Activated naive CD8-positive, alpha-beta T cell treated with anti-CD3 and anti-CD28 coated beads, Interleukin-2, amount 10 ng/mL, durations not matched to agents 7 days and 5 days (primary cell): ENCODE measurements at places on chromosomes 1 and 21. TPM values are rescaled to one million over a fixed set of nuclear protein-coding genes. Genes with fewer than 3 reads are reported as not detected.

The TEDDM1 gene
- total RNA-seq: not detected

The OR2L13 gene
- not detected for total RNA-seq

GRCh38 chr1:62790716-62791115, 6.8 kb downstream of the ATG4C start:
- no peak for DNase-seq
- peaks cover 11% of the 10 kb centered on the region for H3K4me1 ChIP-seq
- H3K27ac ChIP-seq: no peak overlapping the region
- peaks cover 3% of the 10 kb centered on the region for H3K36me3 ChIP-seq
- H3K4me3 ChIP-seq: no peak overlapping the region

DNA sequence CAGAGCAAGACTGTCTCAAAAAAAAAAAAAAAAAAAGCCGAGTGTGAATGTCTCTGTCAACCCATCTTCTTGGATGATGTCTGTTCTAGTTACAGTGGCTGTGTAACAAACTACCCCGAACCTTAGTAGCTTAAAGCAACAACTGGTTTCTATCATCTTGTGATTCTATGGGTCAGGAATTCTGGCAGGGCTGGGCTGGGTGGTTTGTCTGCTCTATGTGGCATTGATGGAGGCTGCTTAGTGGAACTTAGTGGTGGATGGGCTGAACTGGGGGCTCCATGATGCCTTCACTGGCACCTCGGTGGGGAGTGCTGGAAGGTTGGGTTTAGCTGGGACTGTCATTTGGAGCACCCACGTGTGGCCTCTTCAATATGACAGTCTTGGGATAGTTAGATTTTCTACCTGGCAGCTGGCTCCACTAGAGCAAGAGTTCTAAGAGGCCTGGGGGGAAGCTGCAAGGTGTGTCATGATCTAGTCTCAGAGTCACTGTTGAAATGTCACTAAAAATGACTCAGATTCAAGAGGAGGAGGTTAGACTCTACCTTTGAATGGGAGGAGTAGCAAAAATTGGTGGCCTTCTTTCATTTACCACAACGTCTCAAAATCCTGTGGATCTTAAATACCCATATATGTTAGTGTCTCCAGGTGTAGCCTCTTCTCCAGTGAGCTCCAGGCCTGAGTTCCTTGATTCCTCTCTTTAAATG, 18.6 kb downstream of the ACOT11 start:
- peaks cover 6% of the 10 kb centered on the region for H3K4me1 ChIP-seq
- no peaks in the 10 kb centered on the region for H3K36me3 ChIP-seq
- H3K4me3 ChIP-seq: no peak overlapping the region
- H3K27me3 ChIP-seq: no peaks in the 10 kb centered on the region

DNA sequence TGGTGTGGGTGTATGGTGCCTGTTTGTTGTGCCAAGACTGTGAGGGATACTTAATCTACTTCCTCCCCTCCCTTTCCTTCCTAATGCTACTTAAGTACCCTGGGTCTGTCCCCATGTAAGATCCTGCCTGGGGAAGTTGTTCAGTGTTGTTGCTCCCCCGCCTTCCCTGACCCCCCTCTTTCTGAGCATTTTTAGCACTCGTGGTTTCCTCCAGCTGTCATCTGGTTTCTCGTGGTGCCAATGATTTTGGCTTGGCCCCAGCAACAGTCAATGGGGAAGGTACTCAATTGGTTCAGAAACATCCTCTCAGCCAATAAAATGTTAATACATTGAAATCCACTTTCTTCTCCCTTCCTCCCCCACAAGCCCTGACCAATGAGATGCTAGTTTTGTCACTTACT, 8.0 kb upstream of the B4GALT3 start:
- H3K4me1 ChIP-seq: peaks cover 64% of the 10 kb centered on the region
- peak; percentile 63 for DNase-seq
- H3K4me3 ChIP-seq: peak overlapping the region; percentile 72

DNA sequence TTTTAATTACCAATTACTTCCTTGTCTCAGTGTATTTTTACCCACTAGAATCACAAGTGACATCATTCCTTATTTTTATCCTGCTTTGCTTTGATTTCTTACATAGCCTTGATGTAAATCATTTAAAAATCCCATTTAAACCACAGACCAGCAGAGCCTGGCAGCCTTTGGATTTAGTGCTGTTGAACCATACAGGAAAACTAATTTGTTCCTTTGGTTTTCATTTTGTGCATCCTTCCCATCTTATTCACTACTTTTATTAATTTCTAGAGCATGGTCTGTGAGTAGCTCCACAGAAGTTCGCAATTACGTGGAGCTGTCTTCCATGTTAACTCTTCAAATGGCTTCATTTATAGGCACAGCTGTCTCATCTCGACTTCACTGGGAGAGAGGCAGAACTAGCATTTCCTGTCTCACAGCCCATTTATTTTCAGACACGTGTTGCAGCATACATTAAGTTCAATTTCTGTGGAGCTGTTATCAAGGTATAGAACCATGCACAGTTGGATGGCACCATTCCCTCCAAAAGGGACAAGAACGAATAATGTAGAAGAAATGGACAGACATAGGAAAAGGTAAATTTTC, 235.3 kb downstream of the MRPL39 start:
- peaks cover under 1% of the 10 kb centered on the region for H3K4me1 ChIP-seq
- no peaks in the 10 kb centered on the region for H3K36me3 ChIP-seq
- no peak overlapping the region for H3K4me3 ChIP-seq

- peaks cover 20% of the 10 kb centered on the region for H3K36me3 ChIP-seq
- no peaks in the 10 kb centered on the region for H3K27me3 ChIP-seq
- no peak overlapping the region for H3K4me3 ChIP-seq
- DNase-seq: no peak
These were observed 32.1 kb downstream of the AK2 start for GRCh38 chr1:33004613-33005012.
